Non-pigmented ciliary epithelial cell (primary cell): ENCODE measurements at places on chromosomes 1 and 21.

DNA sequence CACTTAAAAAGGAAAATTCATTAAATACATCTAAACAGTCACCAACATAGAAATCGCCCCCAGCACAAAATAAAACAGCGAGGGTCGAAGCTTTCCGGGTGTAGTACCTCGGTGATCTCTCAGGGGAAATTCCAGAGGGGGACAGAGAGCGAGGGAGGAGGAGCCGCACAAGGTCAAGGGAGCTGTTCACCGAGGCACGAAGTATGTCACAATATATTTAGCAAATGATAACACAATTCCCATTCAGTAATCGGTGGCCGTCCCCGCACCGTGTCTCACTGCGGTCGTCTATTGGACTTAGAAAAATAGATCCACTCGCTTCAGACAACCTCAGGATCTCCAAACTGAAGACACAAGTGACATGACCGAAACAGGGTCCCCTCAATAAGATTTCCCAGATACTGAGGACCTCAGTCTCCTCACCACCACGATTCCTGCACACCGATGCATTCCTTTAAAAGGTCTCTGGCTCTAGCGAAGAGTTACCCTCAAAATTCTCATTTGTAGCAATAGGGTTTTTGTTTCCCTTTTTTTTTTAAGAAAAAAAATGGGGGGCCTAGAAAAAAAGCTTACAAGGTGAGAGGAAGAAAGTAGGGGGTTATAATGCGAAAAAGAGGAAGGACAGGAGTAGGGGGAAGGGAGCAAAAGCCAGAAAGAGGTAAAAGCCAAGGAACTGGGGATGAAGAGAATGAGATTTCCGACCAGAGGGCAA, 1.1 kb downstream of the LPGAT1 start:
- DNase-seq = no peak

- DNase-seq = peak; percentile 4
These were observed 137.9 kb downstream of the FAF1 start for GRCh38 chr1:50822035-50822776.

- no peak for DNase-seq
These were observed 694.1 kb downstream of the USP25 start for GRCh38 chr21:16423921-16424320.

GRCh38 chr1:93673163-93673829, 8.3 kb downstream of the BCAR3 start:
- no peak for DNase-seq

GRCh38 chr1:16474166-16474800, 33.8 kb downstream of the NECAP2 start:
- no peak for DNase-seq

DNA sequence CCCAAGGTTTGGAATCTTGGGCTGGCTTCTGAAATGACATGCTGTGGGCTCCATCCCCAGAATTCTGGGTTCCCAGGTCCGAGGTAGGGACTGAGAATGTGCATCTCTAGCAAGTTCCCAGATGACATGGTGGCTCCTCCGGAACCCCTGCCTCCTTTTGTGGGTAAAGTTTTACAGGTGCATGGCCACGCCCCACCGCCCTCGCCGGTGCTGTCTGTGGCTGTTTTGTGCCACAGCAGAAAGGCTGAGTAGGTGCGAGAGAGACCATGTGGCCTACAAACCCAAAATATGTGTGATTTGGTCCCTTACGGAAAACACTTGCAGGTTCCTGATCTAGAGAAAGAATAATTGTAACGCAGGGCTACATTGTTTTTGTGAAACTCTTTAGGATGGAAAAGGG, 30.9 kb downstream of the SKI start:
- no peak for DNase-seq

- DNase-seq = no peak
These were observed 123.3 kb upstream of the GRIK3 start for GRCh38 chr1:37157634-37158033.

- no peak for DNase-seq
These were observed 48.1 kb upstream of the ANGPTL1 start for GRCh38 chr1:178918955-178919354.

DNA sequence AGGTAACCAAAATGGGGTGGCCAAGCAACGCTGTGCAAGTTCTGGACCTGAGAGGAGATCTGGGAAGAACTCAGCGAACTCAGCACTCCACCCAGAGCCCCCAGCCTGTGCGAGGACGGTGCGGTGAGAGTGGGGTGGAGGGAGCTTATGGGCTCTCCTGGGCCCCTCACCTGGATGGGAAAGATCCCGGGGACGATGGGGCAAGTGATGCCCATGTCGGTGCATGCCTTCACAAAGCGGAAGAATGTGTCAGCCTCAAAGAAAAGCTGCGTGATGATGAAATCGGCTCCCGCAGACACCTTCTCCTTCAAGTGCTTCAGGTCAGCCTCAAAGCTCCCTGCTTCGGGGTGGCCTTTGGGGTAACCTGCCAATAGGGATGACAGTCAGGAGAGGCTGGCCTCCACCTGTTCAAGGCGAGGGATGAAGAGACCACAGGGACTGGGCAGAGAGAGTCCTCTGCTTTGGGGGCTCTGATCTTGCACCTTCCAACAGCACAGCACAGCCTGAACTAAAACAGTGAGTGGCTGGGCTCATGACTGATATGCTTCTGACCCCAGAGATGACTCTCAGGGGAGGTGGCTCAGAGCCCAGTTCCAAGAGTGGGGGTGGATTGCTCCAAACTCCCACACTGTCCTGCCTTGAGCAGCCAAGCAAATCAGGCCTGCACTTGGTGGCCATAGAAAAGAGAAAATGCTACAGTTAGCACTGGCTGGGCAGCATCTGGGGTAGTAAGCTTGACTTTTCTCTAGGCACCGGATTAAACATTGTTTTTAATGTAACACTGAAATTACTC, 9.5 kb downstream of the MTHFR start:
- no peak for DNase-seq

GRCh38 chr1:109034382-109034781, 7.5 kb downstream of the WDR47 start:
- DNase-seq = no peak

DNA sequence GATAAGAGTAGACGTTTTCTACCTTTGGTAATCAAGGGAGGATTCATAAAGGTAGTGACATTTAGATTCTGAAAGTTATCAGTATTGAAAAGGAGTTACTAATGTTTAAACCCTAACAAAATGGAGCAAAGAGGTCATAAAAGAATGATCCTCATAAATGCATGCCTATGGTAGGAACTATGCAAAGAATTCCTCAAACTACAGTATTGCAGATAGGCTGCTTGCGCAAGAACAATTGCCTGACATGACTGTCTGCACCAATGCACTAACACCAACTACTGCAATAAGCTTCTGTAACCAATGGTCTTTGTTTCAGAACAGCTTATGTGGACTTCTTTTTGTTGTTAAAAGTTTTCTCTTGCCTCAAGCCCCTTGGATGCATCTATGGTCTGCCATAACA, 597.3 kb upstream of the ADGRL4 start:
- peak; percentile 23 for DNase-seq

DNA sequence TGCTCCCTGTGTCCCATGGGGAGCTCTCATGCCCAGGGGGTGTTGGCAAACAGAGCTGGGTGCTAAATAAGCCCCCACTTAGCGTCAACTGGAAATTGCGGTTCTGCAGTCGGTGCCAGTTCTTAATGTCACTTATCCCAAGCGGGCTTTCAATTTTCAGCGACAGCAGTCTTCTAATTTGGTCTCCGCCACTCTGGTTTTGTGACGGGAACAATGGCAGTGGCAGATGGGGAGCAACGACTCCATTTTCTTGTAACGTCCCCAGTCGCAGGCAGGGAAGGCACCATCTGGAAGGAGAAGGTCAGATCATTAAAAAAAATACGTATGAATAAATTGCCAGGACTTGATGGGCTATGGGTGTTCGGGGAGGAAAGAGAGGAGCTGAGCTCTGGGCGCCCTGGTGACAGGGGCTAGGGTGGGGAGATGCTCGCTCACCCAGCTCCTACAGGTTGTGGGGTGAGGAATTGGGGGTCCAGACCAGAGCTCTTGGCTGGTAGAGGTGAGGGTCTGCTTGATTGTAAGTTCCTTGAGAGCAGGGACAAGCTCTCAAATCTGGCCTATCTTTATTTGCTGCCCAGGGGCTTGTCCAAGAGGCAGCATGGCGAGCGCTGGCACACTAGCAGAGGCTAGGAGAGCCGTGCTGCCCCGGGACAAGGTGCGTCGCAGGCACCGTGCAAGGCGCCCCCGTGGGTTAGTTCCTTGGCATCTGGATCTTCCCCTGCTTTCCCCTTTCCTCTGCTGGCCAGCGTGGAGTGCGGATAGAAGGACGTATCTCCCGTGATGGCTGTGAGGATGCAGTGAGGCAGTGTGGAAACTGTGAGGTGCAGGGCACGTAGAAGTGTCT, 105.8 kb downstream of the ARHGEF10L start:
- no peak for DNase-seq

DNA sequence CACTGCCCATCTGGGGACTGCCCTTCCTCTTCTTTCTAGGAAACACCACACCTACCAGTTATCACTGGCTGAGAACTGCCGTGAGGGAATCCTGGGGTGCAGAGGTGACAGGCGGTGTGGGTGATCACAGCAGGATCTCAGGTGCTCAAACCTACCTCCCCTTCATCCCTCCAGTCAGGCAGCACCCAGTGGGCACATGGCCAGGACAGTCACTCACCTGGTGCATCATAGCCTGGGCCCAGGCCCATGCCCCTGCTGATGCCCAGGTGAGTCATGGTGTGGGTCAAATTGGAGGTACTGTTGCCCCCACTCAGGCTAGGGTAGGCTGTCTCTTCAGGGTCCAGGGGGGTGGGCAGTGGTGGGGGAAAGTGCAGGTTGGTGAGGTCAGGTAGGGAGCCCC, 5.3 kb upstream of the DENND4B start:
- no peak for DNase-seq

GRCh38 chr1:165907256-165907857, 79.9 kb downstream of the UCK2 start:
- no peak for DNase-seq

DNA sequence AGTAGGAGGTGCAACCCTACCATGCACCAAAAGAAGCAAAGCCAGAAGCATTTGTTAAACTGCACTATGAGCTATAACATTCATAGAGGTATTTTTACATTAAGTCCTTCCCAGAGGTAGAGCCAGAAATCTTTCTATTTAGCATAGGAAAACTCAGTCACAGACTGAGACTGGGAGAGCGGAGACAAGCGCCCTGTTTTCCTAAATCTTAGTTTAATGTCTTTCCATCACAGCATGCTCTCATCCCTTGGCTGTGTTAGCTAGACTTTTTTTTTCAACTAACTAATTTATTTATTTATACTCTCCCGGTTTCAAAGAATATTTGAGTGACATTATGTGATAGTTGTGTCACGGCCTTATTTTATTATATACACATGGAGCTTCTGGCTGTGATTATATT, 304.1 kb downstream of the LMX1A start:
- no peak for DNase-seq

DNA sequence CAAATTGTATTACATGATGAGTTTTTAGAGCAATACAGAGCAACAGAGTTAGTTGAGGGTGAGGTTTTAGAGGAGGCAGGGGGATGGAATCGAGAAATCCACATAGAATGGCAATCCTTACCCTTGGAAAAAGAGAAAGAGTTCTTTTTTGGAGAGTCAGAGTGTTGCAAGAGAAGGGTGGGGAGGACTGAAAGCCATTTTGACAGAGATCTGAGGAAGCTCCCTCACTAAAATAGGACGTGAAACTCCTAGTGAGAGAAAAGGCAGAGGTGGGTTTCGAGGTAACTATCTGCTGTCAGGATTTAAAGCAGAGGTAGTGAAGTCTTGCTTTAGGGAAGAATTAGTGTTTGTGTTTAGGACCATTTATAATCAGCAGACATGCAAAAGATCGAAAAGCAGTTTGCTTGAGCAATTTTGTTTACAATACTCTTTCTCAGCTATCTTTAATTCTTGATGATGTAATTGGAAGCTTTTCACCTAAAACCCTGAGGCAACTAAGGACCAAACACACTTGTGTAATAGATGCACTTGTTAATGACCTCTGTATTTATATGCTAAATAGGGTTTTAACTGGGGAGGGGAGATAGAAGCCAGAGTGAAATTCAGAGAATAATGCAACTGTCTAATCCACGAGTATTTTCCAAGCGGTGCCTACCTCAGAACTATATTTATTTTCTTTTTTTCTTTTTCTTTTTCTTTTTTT, 20.0 kb downstream of the ADAMTS5 start:
- no peak for DNase-seq

- peak; percentile 5 for DNase-seq
These were observed 283.1 kb downstream of the LMX1A start for GRCh38 chr1:165073185-165074007.
